MCF 10A (cell line): ENCODE measurements at places on chromosomes 4 and X. TPM values are rescaled to one million over a fixed set of nuclear protein-coding genes. Genes with fewer than 3 reads are reported as not detected.

TMEM31 gene
- total RNA-seq = not detected in 2 replicates

DOCK11 gene
- 1.9 and 3.1 TPM in 2 replicates for total RNA-seq

GPR82 gene
- total RNA-seq = not detected in 2 replicates

NDP gene
- not detected in 2 replicates for total RNA-seq

SMIM31 gene
- not detected in 2 replicates for total RNA-seq

CT45A1 gene
- total RNA-seq = not detected in 2 replicates

CXCL11 gene
- not detected in 2 replicates for total RNA-seq

RTL3 gene
- total RNA-seq = not detected in 2 replicates

COL25A1 gene
- not detected in 2 replicates for total RNA-seq

GRCh38 chrX:41684940-41685339, 3.8 kb upstream of the GPR34 start:
- H3K36me3 ChIP-seq = no peaks in the 10 kb centered on the region
- H3K27me3 ChIP-seq = peaks cover 57% of the 10 kb centered on the region
- no peak for DNase-seq

DNA sequence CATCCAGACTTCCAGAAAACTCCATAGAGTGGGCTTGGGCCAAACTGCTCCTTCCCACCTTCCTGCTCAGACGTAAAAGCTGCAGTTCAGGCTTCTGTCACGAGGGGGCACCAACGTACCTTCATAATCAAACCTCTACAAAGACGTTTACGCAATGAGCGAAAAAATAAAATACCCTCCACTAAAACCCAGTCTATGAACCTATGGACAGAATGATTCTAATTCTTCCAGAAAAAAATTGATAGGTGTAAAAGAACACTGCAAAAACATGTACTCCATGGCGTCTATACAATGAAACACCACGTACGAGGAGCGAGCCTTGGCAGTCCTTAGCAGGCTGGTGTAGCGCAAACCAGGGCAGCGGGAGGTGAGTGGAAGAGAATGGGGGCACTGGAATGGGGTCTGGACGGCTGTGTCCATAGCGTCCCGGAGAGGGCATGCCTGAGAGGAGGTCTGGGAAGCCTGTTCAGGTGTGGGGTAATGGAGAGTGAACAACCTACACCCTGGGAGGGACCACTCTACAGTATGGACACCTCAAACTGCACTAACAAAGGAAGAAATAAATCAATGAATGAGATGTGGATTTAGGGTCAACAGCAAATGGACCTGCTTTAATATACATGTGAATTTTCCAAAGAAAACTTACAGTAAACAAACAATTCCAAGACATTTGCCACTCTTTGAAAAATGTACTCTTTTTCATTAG, 14.4 kb upstream of the RAB40A start:
- H3K4me3 ChIP-seq = peak overlapping the region; percentile 24
- DNase-seq = peak; percentile 74
- no peaks in the 10 kb centered on the region for H3K36me3 ChIP-seq
- H3K4me1 ChIP-seq = peaks cover 14% of the 10 kb centered on the region

GRCh38 chrX:135581496-135581895, 61.0 kb downstream of the INTS6L start:
- no peak for DNase-seq
- no peak overlapping the region for H3K27ac ChIP-seq
- H3K27me3 ChIP-seq = peaks cover 35% of the 10 kb centered on the region

DNA sequence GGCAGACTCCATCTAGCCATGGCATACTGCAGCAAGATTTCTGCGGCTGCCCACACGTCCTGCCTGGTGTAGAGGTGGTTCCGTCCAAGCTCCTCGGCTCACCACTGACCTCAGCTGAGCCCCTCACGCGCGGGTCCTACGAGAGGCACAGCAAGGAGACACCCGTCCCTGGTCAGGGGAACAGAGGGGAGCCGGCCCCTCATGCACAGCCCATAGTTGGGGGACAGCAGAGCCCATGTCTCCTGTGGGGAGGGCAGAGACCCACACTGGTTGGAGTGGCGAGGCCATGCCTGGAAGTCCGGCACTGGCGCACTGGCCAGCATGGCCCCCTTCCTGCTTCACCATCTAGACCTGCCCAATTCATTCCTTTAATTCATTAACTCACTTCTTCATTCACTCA, 80.8 kb downstream of the HTRA3 start:
- no peaks in the 10 kb centered on the region for H3K27me3 ChIP-seq
- H3K4me3 ChIP-seq = no peak overlapping the region
- DNase-seq = no peak
- H3K4me1 ChIP-seq = peaks cover 17% of the 10 kb centered on the region

GRCh38 chr4:133355633-133356032, 206.5 kb downstream of the PCDH10 start:
- DNase-seq = no peak
- H3K27me3 ChIP-seq = no peaks in the 10 kb centered on the region
- H3K36me3 ChIP-seq = no peaks in the 10 kb centered on the region
- no peaks in the 10 kb centered on the region for H3K4me1 ChIP-seq
- H3K4me3 ChIP-seq = no peak overlapping the region

DNA sequence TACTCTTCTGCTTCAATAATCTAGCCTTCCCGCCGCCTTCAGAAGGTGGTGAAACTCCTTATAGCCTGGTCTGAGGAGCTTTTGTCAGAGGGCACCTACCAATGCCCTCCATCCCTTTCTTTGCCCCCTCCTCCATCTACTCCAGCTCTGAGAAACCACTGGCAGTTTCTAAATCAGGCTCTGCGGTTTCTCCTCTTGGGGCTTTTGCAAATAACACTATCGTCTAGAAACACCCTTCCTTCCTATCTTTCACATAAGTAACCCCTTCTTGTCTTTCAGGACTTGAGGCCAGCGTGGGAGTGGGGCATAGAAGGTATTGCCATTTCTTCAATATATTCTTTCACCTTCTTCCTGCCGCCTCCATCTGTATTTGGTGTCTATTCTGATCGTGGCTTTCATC, 1.2 kb upstream of the EFHC2 start:
- H3K27ac ChIP-seq = no peak overlapping the region
- no peaks in the 10 kb centered on the region for H3K36me3 ChIP-seq
- DNase-seq = no peak
- H3K4me1 ChIP-seq = no peaks in the 10 kb centered on the region

DNA sequence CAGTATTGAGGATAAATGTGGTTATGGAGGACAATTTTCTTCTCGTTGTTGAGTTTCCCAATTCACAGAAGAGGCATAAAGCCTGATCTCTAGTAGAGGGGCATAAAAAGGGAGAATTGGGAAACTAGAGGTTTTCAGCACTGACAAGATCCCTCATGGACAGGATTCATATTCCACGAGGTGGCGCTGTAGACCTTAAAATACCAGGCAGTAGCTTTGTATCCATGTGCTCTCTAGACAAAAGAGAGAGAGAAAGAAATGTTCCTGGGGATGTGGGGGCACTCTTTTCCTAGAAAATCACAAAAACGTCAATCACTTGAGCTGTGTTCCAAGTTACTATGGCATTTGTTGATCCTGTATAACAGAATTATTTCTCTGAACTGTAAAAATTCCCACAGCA, 128.3 kb downstream of the MAGEE1 start:
- no peaks in the 10 kb centered on the region for H3K27me3 ChIP-seq
- no peaks in the 10 kb centered on the region for H3K4me1 ChIP-seq
- H3K36me3 ChIP-seq = peaks cover 5% of the 10 kb centered on the region
- H3K4me3 ChIP-seq = no peak overlapping the region
- no peak overlapping the region for H3K27ac ChIP-seq

DNA sequence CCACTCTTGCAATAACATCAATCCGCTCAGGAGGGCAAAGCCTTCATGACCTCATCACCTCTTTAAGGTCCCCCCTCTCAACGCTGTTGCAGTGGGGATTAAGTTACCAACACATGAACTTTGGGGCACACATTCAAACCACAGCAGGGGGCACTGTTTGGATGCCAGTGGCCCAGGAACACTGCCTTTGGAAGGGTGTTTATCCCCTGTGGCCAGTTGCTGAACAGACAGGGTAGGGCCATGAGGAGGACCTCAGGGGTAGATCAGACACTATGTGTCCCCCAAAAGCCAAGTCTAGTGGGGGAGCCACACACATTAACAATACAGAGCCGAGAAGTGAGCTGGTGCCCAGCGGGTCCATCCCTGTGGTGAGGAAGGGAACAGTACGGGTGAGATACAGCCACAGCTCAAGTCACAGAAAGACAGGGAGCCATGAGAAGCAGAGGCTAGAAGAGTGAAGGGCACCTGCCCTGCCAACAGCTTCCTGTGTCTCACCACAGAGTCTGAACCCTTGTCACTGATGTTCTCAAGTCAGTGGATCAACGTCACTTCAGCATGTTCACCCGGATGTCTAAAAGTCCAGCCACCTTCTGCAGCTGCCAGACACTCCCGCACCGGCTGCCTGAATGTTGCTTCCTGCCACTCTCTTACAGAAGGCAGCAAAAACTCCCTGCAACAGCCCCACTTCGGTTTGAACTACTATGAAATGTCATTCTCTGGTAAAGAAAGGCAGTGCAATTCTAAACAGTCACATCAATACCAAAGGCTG, 19.9 kb upstream of the MXD4 start:
- H3K27ac ChIP-seq = no peak overlapping the region
- peaks cover 6% of the 10 kb centered on the region for H3K36me3 ChIP-seq
- DNase-seq = peak; percentile 47
- no peaks in the 10 kb centered on the region for H3K27me3 ChIP-seq
- no peaks in the 10 kb centered on the region for H3K4me1 ChIP-seq

GRCh38 chr4:9898596-9899305, 117.3 kb downstream of the DRD5 start:
- H3K36me3 ChIP-seq = no peaks in the 10 kb centered on the region
- no peaks in the 10 kb centered on the region for H3K27me3 ChIP-seq
- no peak overlapping the region for H3K27ac ChIP-seq
- H3K4me1 ChIP-seq = peaks cover 6% of the 10 kb centered on the region
- DNase-seq = peak; percentile 42
- no peak overlapping the region for H3K4me3 ChIP-seq

DNA sequence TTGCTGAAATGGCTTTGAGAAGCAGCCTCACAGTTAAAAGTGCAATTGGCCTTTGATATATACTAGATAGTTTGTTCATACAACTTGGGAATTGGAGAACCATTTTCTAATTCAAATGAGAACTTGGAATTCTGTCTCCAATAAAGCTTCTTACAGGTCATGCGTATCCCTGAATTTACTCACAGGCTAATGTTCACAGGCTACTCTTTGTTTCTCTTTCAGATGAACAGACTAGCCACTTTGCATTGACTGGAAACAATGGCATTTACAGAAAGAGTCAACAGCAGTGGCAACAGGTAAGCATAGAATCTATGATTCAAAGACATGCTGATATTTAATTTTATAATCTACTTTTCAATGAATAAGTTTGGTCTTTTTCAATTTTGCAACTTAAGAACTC, 13.5 kb downstream of the AFF1 start:
- H3K4me1 ChIP-seq = peaks cover 23% of the 10 kb centered on the region
- H3K27ac ChIP-seq = no peak overlapping the region
- H3K27me3 ChIP-seq = no peaks in the 10 kb centered on the region
- peaks cover 31% of the 10 kb centered on the region for H3K36me3 ChIP-seq
- no peak for DNase-seq
- H3K4me3 ChIP-seq = no peak overlapping the region

DNA sequence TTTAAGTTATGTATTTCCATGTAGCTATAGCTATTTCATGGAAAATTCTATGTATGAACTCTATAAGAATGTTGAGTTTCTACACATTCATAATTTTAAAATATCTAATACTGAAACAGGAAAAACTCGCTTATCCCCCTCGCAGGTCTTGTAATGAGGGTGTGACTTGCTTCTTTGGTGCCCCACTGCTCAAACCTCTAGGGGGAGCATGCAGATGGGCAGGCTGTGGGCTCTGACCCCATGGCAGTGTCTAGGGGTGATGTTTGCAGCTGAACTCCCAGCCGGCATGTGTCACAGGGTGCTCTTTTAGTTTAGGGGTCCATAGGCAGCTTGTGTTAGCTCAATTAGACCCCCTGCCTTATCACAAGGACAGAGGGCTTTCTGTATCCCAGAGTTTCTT, 1825.7 kb upstream of the ADGRL3 start:
- H3K27ac ChIP-seq = no peak overlapping the region
- no peaks in the 10 kb centered on the region for H3K36me3 ChIP-seq
- DNase-seq = no peak
- H3K4me1 ChIP-seq = no peaks in the 10 kb centered on the region
- no peak overlapping the region for H3K4me3 ChIP-seq

GRCh38 chr4:43282534-43282933, 390.0 kb downstream of the GRXCR1 start:
- H3K4me3 ChIP-seq = no peak overlapping the region
- no peak for DNase-seq
- H3K27ac ChIP-seq = no peak overlapping the region

GRCh38 chr4:182775075-182775474, 142.1 kb downstream of the DCTD start:
- H3K4me3 ChIP-seq = no peak overlapping the region
- no peak for DNase-seq
- no peaks in the 10 kb centered on the region for H3K36me3 ChIP-seq
- H3K27me3 ChIP-seq = no peaks in the 10 kb centered on the region

DNA sequence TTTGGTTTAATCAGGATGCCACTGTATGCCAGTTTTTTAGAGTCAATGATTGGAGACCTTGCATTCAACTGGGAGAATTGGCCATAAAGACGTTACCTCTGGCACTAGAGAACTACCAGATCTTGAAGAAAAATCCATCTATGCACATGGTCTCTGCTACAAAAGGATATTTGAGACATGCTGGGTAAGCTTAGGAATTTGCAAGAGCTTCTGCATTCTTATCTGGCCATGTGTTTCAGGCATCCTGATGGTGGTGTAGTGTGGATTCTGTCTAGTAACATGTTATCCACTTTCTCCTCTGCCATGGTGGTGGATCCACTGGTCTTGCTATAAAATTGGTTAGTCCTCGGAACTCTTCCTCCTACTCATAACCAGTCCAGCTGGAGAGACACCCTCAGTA, 185.3 kb upstream of the WDFY3 start:
- DNase-seq = no peak
- no peaks in the 10 kb centered on the region for H3K36me3 ChIP-seq
- H3K27ac ChIP-seq = no peak overlapping the region
- H3K27me3 ChIP-seq = no peaks in the 10 kb centered on the region

GRCh38 chr4:184392748-184393559, 81.4 kb downstream of the IRF2 start:
- no peaks in the 10 kb centered on the region for H3K27me3 ChIP-seq
- no peak for DNase-seq

DNA sequence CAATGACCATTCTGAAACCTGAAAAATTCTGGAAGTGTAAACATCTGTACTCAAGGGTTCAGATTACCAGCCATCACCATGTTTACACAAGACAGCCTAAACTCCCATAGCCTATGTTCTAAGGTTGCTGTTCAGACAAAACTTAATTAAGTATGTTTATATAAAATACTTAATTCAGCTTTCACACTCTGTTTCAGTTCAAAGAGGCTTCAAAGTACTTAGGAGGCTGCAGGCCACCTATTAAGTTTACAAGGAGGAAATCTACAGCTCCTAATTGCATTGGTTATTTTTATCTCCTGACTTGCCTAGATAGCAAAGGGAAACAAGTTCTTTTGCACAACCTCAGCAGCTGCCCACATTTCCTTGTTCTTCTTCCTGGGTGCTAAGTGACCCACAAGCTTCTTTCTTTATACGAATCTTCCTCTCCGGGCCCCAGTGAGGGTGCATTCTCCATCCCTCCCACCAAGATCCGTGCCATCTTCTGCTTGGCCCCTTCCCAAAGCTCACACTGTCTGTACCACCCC, 2.0 kb downstream of the GAK start:
- H3K4me3 ChIP-seq = peak overlapping the region; percentile 93
- H3K4me1 ChIP-seq = peaks cover 30% of the 10 kb centered on the region
- H3K27ac ChIP-seq = peak overlapping the region; percentile 93
- H3K27me3 ChIP-seq = no peaks in the 10 kb centered on the region

GRCh38 chr4:186770481-186771175, 47.0 kb upstream of the FAT1 start:
- H3K4me3 ChIP-seq = no peak overlapping the region
- peaks cover 13% of the 10 kb centered on the region for H3K4me1 ChIP-seq
- peak; percentile 72 for DNase-seq
- H3K27ac ChIP-seq = peak overlapping the region; percentile 47
- H3K27me3 ChIP-seq = no peaks in the 10 kb centered on the region
- H3K36me3 ChIP-seq = no peaks in the 10 kb centered on the region
